ENCODE measurements at places on chromosomes 5 and 9.

GRCh38 chr5:149133795-149134777 lies 7.2 kb upstream of the ABLIM3 start:
- DNase-seq: no peak

- DNase-seq: no peak
These were observed 159.7 kb downstream of the TLE1 start for GRCh38 chr9:81529556-81530193.

GRCh38 chr5:53366245-53366644 lies 114.2 kb upstream of the FST start:
- DNase-seq: no peak

DNA sequence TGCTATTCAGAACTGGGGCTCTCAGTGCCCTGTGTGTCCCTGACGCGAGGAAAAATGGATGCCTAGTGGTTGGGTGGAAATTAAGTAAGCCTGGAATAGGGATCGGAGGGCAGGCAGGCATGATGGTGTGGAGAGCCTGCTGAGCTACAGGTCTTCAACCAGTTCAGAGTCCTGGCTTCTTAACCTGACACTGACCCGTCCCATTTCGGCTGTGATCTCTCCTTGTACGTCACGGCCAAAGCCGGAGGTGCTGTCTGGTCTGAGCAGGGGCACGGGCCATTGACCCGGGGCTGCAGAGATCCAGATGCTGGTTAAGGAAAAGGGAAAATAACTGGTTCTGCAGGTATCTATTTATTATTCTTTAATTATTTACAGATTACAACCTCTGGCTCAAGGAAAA lies 27.9 kb downstream of the RHOBTB3 start:
- DNase-seq: no peak

- no peak for DNase-seq
These were observed 64.6 kb downstream of the YTHDC2 start for GRCh38 chr5:113578091-113578490.

DNA sequence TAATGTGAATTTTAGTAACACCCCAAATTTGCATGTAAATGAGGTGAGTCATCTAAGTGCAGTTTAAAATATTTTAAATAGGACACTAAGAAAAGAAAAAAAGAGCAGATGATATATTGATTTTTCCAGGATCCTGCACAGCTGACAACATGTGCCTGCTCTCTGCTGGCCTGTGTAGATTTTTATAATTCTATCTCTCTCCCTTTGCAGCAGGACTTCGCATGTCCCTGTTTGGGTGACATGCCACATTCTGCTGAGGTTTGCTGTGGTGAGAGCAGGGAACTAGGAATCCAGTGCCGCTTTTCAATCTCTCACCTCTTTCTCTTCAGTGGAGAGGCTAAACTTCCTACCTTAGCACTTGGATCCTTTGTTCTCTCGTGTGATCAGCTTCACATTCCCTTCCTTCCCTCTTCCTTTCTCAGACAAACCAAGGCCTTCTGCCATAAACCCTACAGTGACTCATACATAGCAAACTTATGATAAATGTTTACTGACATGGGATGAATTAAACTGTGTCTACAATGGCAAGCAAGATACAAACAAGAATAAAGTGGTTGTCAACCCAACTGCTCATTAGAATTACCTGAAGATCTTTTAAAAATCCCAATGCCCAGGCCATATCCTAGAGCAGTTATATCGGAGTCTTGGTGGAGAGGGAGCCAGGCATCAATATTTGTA lies 198.8 kb upstream of the EFNA5 start:
- DNase-seq: no peak

All from anterior cingulate cortex (tissue), 58 donors.